GM10248 (cell line): ENCODE measurements at places on chromosomes 2 and 18.
A peak's percentile ranks its signal among the peaks of the same experiment; 100 is the strongest.

- DNase-seq = no peak
Observed at GRCh38 chr18:9690418-9691188, 17.5 kb upstream of the RAB31 start.

- no peak for DNase-seq
Observed at GRCh38 chr2:203461746-203462145, 73.4 kb downstream of the RAPH1 start.

DNA sequence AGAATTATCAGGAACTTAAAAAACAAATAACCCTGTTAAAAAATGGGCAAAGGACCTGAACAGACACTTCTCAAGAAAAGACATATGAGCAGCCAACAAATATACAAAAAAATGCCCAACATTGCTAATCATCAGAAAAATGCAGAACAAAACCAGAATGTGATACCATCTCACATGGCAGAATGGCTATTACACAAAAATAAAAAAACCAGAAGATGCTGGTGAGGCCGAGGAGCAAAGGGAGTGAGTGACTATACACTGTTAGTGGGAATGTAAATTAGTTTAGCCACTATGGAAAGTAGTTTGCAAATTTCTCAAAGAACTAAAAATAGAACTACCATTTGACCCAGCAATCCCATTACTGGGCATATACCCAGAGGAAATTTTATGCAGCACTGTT, 95.8 kb upstream of the DSEL start:
- DNase-seq = no peak

GRCh38 chr18:62611453-62612288, 88.8 kb downstream of the ZCCHC2 start:
- no peak for DNase-seq

DNA sequence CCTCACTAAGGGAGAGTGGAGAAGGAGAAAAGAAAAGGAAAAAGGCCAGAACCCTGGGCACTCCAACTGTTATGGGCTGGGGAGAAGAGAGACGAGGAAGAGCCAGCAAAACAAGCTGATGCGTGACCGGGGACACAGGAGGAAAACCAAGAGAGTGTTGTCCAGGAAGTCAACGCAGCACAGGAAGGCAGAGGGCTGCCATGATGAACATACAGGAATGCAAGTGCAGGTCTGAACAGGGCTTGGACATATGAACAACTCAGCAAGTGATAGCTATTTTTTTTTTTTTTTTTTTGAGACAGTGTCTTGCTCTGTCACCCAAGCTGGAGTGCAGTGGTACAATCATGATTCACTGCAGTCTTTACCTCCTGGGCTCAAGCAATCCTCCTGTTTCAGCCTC, 28.4 kb downstream of the SIX3 start:
- no peak for DNase-seq

DNA sequence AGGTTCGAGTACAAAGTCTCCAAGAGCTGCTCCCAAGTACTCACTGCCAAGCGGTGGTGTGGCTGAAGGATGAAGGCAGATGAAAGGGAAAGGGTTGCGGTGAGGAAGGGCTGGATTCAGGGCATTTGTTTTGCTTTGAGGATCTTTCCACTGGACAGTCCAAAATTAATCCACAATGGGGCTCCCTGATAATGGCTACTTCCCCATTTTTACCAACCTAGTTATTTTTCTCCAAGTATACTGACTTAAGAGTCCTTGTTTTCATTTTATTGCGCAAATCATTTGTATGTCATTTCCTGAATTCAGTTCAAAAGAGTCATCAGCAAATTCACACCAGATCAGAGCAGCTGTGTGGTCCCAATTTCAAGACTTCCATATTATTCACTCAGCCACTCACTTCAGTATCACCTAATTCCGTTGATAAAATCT, 464 bp upstream of the SESTD1 start:
- DNase-seq = no peak

DNA sequence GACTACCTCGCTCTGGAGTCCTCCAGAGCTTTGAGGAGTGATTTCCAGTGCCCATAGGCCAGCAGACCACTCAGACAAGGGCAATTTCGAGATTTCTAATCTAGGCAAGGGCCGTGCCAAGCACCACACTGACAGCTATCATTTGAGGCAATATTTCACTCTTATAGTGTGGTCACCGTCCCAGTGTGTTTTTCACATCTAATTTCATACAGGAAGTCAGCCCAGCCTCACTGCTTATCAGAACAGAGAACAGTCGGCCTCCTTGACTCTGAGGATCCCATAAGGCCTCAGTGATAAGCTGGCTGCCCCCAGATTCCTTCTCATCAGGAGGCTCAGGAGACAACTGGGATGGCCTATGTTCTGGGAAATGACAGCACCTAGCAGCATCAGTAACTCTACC, 581 bp downstream of the CAPN14 start:
- DNase-seq = no peak

DNA sequence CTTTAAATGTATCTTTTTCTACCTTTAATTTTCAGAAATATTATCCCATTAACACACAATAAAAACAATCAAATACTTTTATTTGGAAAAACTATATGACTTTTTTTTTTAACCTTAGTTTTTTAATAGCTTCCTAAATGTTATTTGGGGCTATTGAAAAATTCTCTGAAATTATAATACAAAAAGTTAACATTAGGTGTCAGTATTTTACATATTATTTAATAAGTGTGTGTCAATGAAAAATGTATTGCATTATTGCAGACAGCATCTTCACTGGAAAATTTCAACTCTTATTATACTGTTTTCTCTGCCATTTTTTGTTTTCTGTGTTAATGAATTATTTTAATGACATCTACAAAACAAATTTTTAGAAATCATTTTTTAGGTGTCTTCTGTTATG, 51.1 kb upstream of the ARHGAP15 start:
- no peak for DNase-seq

GRCh38 chr2:148875387-148876051, 492 bp downstream of the KIF5C start:
- peak; percentile 33 for DNase-seq

- DNase-seq = no peak
Observed at GRCh38 chr2:120476141-120476540, 130.2 kb downstream of the INHBB start.

DNA sequence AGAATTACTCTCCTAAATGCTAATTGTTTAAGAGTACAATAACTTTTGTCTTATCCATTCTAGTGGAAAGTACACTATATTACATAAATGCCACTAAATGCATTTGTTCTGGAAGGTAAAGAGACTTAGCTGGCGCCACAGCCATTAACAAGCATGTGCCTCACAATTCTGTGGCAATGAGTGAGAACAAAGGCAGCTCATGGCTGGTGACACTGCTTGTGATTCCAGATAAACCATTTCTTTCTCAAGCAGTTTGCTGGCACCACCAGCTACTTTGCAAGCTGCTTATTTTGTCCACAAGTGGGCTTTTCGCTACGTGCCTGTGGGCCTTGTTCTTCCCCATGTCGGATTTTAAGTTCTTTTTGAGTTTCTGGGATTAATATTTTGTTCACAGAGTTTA, 147.6 kb upstream of the SMAD7 start:
- no peak for DNase-seq

GRCh38 chr2:232633413-232634205, at the start of gene EFHD1:
Gene EFHD1 (plus strand): TSS chr2:232633604. CDS start chr2:232633705, 101 bp downstream.
- DNase-seq = peak; percentile 55

DNA sequence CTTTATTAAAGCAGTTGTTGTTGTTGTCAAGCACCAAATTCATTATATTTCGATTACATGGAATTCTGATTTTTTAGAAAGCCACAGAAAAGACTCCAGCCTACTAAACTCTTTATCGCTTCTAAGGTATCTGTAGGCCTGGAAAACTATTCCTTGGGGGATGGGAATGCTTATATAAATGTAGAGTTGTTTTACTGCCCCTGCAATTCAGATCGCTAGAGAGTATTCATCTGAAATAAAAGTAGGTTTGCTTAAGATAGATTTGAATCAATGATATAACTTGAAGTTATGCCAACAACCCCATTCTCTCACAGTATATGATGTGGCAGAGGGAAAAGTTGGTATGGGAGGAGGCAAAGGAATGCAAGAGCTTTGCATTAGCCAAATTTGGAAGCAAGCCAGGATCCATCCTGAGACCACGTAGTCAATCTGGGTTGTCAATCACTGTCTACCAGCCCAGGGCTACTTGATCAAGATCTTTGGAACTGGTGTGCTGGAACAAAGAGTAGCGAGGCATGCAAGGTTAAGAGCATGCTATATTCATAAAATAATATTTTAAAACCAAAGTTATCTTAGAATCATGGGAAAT, 95.9 kb downstream of the LYPD6B start:
- no peak for DNase-seq

- DNase-seq = no peak
Observed at GRCh38 chr2:205748639-205749038, 66.3 kb downstream of the NRP2 start.

GRCh38 chr2:171347591-171348032, 86.2 kb downstream of the METTL8 start:
- DNase-seq = peak; percentile 20

DNA sequence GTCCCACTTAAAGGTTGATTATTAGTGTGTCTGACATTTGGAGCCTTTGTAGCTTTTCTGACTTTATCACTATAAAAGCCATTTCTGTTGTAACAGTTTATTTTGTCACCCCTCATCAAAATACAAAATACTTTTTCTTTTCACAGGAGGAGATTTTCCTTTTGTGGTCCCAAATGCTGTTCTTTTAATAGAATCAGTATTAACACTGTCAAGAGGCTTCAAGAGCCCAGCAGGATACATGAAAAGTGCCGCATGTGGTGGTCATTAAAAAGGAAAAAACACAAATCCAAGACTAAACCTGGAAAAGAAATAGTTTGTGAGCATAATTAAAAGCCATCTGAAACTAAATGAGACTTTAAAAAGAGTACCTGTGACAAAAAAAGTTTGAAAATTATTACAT, 515.7 kb downstream of the DCDC2C start:
- DNase-seq = no peak

DNA sequence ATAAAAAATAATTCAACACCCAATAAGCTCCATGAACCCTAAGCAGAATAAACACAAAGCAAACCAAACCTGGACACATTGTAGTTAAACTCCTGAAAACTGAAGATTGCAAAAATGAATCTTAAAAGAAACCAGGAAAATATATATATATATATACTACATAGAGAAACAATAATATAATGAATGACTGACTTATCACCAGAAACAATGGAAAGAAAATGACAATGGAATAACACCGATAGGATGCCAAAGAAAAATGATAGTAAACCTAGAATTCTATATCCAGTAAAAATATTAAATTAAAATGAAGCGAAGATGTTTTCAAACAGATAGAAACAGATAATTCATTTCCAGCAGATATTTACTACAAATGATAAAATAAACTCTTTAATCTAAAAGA, 346.9 kb downstream of the IRS1 start:
- DNase-seq = no peak

- DNase-seq = no peak
Observed at GRCh38 chr2:102099536-102100298, 42.8 kb upstream of the IL1R1 start.

GRCh38 chr2:5798084-5798483, 105.9 kb downstream of the SOX11 start:
- DNase-seq = no peak

DNA sequence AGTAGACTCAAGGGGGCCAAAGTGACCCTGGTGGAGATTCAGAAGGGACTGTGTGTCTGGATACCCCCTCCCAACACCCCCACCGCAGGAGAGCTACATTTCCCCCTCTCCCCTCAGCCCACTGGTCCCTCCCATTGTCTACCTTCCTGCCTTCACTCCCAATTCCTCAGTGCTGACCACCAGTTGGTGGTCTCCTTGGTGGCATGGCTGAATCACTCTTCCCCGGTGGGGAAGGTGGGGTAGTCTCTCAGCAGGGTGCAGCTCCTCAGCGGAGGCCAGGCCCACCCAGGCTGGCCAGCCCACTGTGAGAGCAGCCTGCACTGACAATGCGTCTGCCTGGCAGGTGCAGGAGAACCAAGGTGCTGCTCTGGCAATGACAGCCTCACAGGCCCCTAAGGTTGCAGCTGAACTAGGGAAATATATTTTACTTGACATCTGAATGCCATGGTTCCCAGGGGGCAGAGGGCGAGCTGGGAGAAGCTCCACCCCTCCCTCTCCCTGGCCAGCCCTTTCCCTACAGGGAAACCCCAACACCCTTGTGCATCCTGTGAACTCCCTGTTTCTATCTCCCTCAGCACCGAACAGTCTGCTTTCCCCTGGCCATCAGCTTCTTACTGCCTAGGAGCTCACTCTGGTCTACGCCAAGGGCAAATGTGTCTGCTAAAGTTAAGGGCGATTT, 62.6 kb upstream of the PAX8 start:
- DNase-seq = no peak

DNA sequence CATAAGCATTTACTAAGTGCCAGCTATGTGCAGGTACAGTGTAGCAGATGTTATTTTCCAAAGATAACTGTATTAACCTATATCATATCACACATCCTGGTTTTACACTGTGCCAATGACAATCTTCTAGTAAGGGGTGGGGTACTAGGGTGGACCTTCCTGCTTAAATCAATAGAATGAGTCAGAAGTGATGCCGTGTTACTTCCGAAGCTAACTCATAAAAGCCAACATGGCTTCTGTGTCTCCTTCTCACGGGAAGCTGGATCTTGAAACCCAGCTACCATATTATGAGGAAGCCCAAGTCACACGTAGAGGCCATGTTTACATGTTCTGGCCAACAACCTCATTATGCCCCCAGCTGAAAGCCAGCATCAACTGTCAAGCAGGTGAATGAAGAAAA, 59.1 kb downstream of the MRPL33 start:
- no peak for DNase-seq

- no peak for DNase-seq
Observed at GRCh38 chr2:18119883-18120282, 241.4 kb downstream of the KCNS3 start.

- DNase-seq = no peak
Observed at GRCh38 chr18:59512025-59512755, 153.1 kb upstream of the LMAN1 start.

DNA sequence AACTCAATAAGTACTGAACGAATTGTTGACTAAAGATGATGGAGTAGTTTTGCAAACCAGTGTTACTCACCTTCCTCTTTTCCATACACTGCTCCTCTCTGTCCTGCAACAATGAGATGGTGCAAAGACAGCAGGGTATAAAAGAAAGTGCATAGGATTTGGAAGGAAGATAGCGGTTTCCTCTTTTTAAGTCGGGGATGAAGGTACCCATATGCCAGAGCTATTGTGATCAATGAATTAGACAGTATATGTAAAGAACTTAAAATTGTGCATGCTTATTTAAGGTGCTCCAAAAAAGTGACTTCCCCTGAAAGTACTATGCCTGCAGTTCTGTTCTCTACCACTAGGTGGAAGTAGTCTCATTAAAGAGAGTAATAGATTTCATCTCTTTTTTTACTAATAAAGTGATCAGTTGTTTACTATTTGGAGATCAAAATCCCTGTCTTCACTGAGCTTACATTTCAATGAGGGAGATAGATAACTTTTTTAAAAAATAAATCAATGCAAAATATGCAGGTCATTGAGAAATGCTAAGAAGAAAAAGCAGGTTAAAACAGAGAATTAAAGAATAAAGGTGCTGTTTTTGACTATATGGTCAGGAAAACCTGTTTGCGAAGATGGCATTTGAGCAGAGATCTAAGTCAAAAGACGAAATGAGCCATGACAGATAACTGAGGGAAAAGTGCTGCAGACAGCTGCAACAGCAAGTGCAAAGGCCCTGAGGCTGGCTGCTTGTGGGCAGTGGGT, 339.7 kb upstream of the SLC14A2 start:
- no peak for DNase-seq
